ENCODE measurements at places on chromosomes 1 and 21.

GRCh38 chr1:209045331-209046057 is 538.0 kb upstream of the CAMK1G start:
- DNase-seq: no peak

GRCh38 chr1:25037174-25038074 is 107.3 kb upstream of the RUNX3 start:
- no peak for DNase-seq

DNA sequence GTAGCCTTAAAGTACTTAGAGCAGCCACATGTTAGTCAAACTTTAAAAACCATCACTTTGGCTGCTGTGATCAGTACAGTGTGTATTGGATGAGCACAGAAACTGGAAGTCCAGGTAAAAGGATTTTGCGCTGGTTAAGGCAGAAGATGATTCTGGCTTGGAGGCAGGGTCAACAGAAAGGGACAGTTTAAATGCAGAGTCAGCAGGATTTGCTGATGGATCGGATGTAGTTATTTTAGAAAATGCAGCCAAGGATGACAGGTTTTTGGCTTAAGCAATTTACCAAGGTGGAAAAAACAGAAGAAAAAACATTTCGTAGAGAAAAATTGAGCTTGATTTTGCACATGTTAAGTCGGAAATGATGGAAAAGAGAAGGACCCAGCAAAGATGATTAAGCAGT is 45.9 kb upstream of the MORC3 start:
- no peak for DNase-seq

DNA sequence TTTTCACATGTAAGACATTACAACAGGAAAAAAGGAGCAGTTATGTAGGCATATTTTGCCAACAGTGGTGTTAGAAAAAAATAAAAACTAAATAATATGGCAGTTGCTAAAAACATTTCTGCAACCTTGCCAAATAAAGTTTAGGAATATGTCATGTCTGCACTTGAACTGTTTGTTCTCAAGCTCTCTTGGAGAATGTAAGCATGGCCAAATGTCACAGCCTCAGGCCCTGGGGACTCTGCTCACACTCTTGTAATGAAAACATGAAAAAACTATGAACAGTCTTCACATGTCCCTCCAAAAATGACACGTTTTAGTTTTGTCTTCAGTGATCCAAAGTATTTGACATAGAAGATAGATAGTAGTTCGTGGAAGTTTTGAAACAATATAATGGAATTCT is 753.3 kb downstream of the LTN1 start:
- no peak for DNase-seq

- DNase-seq: no peak
These were observed 20.9 kb downstream of the GADD45A start for GRCh38 chr1:67705735-67706453.

DNA sequence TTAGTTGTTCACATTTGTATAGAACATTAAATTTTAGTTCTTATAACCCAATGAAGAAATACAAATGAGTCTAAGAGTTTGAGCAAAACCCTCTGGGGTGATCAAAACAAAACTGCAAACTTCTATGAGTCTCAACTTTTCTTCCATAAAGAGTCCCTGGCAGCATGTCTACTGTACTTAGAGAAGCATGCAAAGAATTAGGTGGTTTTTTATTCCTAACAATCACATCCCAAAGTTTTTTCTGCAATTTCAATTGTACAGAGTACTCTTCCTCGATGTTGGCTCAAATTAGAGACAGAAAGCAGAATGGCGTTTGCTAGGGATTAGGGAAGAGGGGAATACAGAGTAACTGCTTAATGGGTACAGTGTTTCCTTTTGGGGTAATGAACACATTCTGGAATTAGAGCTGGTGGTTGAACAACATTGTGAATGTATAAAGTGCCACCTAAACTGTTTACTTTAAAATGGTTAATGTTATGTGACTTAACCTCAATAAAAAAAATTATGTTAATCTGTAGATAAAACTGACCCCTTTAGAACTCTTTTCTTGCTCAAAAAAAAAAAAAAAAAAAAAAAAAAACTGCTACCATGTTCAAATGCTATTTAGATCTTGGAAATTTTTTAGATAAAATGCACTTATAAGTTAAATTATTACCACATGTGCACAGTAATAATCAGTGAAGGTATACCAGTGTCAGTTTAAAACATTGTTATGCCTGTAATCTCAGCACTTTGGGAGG is 4.8 kb downstream of the RC3H1 start:
- DNase-seq: no peak

DNA sequence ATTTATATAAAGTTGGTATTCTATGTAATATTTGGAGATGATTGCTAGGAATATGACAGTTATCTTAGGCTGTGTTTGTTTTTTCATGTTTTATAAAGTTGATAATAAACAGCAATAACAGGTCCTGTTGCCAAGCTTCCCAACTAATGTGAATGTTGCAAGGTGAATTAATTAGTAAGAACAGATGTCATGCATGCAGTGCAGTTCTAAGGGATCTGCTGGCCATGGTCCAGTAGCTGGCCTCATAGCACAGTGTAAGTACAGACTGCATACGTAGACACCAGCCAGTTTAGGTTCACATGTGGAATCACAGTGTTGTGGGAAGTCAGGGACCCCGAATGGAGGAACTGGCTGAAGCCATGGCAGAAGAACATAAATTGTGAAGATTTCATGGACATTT is 478.2 kb downstream of the NEGR1 start:
- no peak for DNase-seq

DNA sequence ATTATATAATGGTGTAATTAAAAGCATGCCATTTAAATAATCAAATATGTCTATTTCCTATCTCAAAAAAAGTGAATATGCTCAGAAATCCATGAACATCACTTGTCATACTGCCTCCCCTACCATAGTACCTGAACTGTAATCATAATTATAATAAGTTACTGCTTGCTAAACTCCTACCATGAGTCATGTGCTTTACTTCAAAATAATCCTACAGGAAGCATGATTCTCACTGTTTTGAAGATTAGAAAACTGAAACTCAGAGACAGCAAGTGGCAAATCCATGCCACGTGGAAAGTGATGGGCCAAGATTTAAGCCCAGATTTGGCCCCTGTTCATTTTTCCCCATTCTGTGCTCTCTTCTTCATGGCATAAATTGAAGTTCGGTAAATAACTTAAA is 5.2 kb downstream of the LRRC7 start:
- no peak for DNase-seq

- DNase-seq: no peak
These were observed 33.0 kb downstream of the PIK3C2B start for GRCh38 chr1:204461331-204462228.

DNA sequence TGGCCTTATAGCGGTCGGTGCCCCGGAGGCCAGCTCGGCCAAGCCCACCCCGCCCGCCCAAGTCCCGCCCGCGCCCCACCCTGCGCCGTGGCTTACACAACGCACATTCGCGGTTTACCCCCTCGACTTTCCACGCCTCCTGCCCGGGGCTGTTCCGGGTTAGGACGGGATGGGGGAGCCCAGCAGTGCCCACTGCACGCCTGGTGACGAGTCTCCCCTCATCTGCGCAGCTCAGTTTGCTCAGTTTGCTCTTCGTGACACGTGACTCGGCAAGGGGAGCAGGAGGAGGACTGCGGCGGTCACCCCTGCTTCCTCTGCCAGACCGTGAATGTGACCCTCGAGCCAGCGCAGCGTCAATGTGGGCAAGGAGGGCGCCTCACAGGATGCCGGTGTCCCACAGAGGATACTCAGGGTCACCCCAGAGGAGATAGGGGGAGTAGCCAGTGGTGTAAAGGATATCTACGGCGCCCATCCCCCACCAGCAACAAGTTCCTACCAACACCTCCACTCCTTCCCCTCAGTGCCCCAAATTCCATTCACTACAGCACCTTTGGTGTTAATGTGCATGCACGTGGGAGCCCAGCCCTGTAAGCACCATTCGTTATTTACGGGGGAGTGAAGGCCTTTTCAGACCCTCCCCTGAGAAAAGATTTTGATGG is 350 bp upstream of the S100A6 start:
- peak; percentile 76 for DNase-seq

GRCh38 chr21:41750051-41750450 is 16.8 kb downstream of the RIPK4 start:
- DNase-seq: no peak

DNA sequence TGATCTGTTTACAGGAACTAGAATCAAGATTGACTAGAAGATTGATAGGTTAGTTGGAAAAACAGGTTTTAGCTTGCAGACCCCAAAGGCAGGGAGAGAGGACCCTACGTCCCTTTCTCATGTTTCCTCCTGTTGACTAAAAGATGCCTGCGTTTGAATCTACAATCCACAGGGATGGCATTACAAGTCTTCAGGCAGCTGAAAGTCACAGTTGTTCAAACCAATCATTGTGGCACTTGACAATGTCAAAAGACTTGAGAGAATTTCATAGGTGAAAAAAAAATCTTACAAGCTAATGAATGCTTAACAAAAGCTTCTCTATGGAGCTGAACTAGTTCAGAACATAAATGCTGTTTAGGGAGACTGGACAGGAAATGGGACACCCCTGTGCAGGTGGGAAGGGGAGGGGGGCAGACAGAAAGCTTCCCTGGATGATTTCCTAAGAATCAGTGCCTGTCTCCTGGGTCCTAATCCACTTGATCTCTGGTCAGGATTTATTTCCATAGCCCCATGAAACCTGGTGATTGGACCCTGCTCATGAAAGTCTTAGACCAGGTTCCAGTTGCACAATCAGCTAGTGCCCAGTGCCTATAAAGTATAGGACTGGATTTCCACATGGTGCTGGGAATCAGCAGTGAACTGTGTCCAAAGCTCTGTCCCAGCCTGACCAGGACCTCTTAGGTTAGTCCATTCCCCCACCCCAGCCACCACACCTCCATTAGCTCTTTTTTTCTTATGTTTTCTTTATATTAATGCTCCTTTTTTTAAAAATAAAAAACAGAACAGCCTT is 91.6 kb upstream of the BCAR3 start:
- DNase-seq: no peak

- no peak for DNase-seq
These were observed 24.0 kb downstream of the NSUN4 start for GRCh38 chr1:46364612-46365011.

DNA sequence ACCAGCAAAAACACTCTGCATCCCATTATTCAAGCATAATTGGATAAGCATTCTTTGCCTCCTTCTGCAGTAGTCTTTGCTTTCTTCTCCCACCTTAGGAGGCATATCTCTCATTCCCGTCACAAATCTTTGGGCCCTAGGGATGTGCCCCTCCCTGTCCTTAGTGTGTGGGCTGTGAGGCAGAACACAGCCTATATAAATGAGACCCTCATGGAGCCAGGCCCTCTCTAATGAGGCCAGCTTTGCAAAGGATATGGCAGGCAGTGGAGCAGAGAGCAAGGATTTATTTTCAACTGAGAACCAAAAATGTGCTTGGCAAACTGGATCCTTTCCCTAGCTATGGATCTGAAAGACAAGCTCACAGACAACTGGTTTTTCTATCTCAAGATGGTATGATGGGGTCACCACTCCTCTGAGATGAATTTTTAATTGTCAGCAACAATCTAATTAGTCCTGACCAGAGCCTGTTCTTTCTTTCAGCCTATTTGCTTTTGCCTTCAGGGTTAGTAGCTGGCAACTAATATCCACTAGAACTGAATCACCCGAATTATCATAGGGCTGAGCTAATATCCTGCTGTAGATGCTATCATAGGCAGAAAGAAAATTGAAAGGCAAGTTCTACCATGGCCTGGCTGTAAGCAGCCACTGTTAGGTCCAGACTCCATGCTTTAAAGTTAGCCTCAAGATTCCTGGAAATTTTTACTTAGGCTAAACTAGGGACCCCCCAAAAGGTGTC is 134.2 kb downstream of the SYT2 start:
- no peak for DNase-seq

- DNase-seq: no peak
These were observed 74.3 kb upstream of the ADAR start for GRCh38 chr1:154682254-154682653.

- no peak for DNase-seq
These were observed 202.1 kb upstream of the ADGRL2 start for GRCh38 chr1:81598623-81599022.

DNA sequence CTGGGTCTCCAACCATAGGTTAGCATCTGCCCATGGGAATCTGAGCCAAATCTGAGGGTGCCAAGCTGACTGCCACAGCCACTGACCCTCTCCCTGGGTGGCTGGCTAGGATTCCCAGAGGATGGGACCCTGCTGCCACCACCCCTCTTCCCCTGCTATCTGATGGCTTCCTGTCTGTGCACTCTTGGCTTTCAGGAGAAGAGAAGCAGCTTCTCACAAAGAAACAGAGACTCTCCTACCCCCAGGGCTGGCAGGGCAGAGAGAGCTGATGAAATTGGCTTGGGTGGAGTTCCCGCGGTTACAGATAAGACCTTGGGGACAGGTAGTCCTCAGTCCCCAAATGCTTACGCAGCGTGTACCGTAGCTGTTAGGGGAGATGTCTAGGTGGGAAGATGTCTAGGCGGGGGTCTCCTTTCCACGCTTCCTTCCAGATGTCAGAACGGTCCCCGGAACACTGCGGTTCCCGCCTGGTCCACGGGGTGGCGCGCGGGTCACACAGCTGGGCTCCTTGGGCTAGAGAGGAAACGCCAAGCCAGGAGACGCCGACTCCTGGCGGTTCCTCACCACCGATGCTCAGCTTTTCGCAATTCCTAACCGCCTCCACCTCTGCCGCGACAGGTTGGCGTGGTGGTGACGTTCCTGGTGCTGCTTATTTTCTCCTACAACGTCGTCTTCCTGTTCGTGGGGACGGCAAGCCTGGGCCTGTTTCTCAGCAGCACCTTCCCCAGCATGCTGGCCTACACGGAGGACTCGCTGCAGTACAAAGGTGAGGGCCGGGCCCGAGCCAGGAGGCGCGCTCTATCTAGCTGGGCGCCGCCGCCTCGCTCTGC is 40.1 kb downstream of the ELK4 start:
- no peak for DNase-seq

GRCh38 chr1:80961464-80962190 is 839.1 kb upstream of the ADGRL2 start:
- no peak for DNase-seq

DNA sequence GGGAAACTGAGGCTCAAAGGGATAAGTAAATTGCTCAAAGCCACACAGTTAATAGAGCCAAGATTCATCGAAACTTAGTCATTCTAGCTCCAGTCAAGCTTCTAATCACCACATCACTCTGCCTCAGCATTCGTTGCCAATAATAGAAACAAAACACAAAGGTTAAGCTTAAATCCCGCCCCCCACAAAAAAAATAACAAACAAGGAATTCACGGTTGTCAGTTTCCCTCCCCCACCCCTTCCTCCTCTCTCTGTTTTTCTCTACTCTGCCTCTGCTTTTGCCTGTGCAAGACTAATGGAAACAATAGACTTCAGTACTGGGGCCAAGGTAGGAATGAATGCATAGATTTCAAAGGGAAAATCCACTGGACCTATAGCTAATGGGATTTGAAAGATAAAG is 70.7 kb upstream of the ZNF644 start:
- DNase-seq: no peak

DNA sequence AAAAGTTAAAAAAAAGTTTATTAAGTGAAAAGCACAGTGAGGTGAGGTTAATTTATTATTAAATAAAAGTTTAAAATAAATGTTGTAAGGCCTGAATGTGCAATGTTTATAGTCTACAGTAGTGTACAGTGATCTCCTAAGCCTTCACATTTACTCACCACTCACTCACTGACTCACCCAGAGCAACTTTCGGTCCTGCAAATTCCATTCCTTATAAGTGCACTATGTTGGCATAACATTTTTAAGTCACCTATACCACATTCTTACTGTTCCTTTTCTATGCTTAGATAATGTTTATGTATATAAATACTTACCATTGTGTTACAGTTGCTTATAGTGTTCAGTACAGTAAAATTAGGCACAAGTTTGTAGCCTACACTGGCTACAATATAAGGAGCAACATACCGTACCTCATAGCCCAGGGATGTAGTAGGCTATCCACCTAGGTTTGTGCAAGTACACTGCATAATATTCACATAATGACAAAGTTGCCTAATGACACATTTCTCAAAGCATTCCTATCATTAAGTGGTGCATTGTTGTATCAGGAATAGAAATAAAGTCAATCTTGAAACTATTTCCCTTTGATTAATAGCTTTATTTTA is 426.5 kb upstream of the BRINP3 start:
- DNase-seq: peak; percentile 66

Measured in AG04450 (cell line).